Brain (organoid and tissue), 16 donors: ENCODE measurements at places on chromosomes 5 and 9.

- no peak for DNase-seq
Measured at GRCh38 chr5:136311999-136312398, 53.3 kb downstream of the TRPC7 start.

DNA sequence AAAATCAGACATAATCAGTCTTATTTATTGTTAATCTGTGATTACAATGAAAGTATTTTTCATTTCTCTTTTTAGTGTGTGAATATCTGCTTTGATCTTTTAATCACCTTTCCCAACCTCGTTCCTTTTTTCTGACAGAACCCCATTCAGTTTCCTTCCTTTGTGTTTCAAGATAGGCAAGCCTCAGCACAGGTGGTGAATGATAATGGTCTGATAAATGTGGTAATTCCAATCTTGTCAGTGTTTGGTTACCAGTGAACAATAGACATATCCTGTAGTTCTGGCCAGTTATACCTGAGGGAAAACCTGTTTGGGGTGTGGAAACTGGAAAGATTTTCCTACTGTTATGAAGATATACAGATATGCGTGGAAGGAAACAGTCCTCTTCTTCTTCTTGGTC, 13.5 kb downstream of the STX17 start:
- no peak for DNase-seq

- DNase-seq: no peak
Measured at GRCh38 chr5:36932699-36933098, 56.1 kb downstream of the NIPBL start.

- no peak for DNase-seq
Measured at GRCh38 chr5:87399720-87400119, 13.0 kb downstream of the CCNH start.

DNA sequence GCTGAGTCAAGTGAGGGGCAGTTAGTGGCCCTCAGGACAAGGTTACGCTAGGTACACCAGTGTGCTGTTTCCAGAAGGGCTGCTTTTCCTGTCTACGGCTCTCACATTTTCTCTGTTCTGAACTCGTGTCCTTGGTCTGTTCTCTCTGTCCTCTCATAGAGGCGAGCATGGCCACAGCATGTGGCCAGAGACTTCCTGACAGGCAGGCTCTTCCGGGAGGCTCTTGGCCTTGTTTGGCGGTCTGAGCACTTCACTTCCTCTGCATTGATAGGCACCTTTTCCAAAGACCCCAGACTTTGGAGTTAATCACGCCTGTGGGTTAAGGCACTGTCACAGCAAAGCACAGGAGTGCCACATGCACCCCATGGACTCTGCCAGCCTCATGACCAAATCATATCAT, 1.2 kb downstream of the CKMT2 start:
- no peak for DNase-seq

DNA sequence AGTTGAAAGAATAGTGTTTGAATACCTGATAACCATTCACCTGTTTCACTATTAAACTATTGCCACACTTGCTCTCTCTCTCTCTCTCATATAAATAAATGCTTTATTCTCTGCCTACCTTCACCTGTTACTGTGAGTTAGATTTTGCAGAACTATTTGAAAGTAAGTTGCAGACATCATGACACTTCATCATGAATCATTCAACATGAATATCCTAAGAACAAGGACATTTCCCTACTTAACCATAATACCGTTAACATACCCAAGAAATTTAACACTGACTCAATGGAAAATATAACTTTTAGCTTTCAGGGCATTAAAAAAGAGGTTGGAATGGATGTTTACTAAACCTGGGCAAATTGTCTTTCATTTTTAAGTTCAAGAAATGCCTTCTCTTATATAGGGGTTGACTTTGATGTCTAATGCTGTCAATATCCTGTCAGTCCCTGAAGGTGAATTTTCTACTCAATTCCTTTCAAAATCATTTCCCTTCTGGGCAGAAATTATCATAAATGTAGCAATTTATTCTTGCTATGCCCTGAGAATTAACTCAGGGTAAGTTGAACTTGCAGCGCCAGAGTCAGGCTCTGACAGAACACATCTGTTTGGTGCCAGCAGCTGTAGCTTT, 582.6 kb upstream of the TLE4 start:
- no peak for DNase-seq

GRCh38 chr9:109477258-109478050, 20.7 kb downstream of the PTPN3 start:
- no peak for DNase-seq

- DNase-seq: no peak
Measured at GRCh38 chr9:108156270-108156998, 666.9 kb upstream of the KLF4 start.

DNA sequence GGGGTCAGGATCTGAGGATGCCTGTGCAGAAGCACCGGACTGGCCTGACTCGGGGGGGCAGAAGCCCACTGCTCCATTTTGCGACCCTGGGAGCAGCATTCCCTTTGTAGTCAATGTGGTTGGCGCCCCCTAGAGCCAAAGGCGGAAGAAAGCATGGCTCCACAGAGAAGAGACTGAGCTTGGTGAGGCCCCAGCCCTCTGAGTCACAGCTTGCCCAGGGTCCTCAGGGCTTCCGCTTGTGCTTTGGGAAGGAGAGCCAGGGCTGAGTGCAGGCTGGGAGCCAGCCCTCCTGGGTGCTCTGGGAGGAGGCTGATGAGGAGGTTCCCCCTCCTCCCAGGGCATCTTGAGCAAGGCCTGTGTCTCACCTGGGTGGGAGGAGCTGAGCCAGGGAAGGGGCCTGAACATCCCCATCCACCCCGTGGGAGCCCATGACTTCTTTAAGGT, 5.5 kb upstream of the AQP3 start:
- DNase-seq: peak; percentile 9

- no peak for DNase-seq
Measured at GRCh38 chr9:121924700-121925099, 168.4 kb downstream of the TTLL11 start.

GRCh38 chr5:107444300-107444699, 226.4 kb downstream of the EFNA5 start:
- no peak for DNase-seq

GRCh38 chr9:87292449-87293191, 205.0 kb upstream of the DAPK1 start:
- no peak for DNase-seq

- no peak for DNase-seq
Measured at GRCh38 chr9:97845763-97846162, 7.3 kb upstream of the FOXE1 start.

GRCh38 chr5:141084487-141084989, 9.9 kb upstream of the PCDHB2 start:
- peak; percentile 31 for DNase-seq

- DNase-seq: peak; percentile 11
Measured at GRCh38 chr9:73515216-73515615, 363.6 kb downstream of the ANXA1 start.

DNA sequence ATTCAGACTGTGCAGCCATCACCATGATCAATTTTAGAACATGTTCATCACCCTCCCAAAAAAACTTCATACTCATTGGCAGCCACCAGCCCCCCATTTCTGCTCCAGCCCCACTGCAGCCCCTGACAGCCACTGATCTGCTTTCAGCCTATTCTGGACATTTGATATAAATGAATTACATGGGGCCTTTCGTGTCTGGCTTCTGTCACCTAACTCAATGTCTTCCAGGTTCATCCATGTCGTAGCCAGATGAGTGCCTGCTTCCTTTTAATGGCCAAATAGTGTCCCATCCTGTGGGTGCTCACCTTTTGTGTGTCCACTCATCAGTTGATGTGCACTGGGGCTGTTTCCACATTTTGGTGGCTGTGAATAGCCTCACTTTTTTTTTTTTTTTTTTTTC, 63.5 kb downstream of the HMCN2 start:
- no peak for DNase-seq

GRCh38 chr5:150989695-150990094, 30.7 kb upstream of the GPX3 start:
- no peak for DNase-seq
